ENCODE measurements at places on chromosomes 11 and 22.

DNA sequence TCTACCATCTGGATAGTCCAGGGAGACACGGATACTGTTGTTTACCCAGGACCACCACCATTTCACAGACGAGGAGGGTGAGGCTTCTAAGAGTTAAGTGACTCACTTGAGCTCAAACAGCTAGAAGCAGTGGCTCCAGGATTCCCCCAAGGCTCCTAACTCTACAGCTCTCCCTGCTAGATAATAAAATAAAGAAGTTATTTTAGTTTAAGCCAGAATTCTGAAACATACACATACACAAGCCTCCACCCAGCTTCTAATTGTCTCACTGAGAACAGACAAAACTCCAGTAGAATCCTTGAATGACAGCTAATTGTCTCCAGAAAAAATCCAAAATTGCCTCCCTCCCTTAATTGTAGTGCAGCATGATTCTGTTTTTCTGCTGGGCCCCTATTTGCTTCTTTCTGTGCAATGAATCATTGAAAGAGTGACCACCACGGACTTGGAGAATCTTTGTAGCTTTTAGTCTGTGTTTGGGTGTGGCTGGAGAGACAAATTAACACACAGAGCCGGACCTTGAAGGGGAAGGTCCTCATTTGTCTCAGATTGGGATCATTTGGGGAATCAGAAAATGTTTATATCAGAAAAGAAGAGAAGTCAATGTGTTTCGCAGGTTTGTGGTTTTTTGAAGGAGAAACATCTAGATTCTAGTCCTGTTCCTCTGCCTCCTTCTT, 64.9 kb downstream of the COMMD9 start:
- no peak for DNase-seq

GRCh38 chr11:65627202-65627601, 10.7 kb upstream of the SIPA1 start:
- no peak for DNase-seq

DNA sequence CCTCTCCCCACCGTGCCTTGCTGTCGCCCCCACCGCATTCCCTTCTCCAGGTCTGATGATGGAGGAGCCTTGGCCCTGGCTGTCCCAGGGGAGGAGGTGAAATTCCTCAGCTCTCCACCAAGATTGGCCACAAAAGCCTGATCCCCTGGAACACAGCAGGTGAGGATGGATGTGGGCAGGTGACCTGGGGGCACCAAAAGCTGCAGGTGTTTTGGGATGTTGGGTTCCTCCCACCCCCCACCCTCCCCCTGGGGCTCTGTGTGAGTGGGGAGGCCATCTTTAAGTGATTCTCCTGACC, 639 bp downstream of the TRIOBP start:
- no peak for DNase-seq

DNA sequence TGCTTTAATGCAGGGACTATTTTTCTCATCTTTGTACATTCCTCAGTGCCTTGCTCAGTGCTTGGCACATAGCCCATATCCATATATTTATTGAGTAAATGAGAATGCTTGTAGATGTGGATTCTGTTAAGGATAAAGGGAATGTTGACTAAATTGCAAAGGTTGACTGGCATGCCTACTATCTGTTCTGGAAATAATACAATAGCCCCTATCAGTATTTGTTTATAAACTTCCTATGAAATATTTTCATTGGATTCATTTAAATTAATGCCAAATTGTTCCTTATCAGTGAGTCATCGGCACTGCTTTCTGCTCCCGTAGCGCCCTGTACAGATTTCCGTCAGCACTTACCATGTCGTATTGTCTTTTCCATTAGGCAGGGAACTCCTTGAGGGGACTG, 8.0 kb downstream of the RNF121 start:
- no peak for DNase-seq

DNA sequence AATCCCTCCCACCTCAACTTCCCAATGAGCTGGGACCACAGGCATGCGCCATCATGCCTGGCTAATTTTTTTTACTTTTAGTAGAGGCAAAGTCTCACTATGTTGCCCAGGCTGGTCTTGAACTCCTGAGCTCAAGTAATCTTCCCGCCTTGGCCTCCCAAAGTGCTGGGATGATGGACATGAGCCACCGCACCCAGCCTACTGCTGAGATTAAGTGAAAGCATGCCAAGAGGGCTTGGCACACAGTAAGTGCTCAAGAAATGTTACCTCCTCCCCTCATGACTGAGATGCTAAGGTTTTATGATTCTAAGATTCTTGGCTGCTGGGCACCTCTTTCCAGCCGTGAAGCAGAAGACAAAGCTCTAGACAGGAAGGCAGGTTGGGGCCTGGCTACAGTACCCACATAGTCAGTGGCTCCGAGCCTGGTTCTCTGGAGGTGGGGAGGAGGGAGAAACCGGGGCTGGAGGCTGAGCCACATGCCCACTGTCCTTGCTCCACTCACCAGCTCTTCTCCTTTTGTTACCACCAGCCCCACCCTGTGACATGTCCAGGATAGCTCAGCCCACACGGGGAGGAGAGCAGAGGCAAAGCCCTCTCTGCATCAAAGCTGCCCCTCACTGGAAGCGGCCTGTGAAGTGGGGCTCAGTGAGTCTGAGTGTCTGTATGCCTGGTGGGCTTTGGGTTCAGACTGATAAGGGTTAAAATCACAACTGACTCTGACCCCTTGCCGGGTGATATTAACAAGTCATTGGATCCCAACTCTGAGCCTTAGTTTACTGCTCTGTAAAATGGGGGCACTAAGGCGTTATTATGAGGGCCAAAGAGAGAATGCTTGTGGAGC, 12.9 kb downstream of the ARHGEF17 start:
- no peak for DNase-seq

GRCh38 chr22:30953206-30953605, 15.4 kb downstream of the MORC2 start:
- no peak for DNase-seq

DNA sequence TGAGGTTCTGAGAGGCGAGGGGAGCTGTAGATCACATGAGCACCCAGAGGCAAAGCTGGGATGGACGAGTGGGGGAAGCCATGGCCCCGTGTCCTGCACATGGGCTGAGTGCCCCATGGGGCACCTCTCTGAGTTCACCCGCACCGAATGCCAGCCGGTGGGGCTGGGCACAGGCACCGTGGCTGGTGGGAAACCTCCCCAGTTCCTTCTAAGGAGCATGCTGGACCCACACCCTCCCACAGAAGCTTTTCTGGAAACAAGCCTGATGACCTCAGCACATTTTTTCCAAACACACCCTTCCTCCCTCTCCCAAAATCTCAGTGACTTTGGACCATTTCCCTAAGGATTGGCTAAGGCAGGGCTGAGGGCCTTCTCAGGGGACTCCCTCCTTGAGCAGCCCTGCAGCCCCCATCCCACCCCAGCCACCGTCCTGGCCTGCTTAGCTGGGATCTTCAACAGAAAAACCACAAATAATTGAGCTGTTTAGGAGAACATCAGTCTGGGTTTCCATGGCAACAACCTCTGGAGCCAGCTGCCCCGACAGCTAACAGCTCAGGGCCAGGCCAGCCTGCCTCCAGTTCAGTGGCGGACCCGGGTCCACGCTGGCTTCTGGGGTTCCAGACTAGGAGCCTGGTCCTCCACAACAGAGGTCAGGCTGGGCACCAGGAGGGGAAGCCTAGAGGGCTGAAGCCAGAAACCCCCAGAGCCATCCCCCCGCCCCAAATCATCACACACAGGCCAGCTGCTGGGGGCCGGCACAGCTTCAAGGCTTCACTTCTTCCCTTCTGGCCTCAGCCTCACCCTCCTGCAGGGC, 18.1 kb upstream of the LINC01488 start:
- DNase-seq, result no peak

GRCh38 chr11:80873310-80873999, 1432.6 kb upstream of the TENM4 start:
- no peak for DNase-seq

GRCh38 chr11:110044226-110044968, 48.8 kb upstream of the ZC3H12C start:
- no peak for DNase-seq

DNA sequence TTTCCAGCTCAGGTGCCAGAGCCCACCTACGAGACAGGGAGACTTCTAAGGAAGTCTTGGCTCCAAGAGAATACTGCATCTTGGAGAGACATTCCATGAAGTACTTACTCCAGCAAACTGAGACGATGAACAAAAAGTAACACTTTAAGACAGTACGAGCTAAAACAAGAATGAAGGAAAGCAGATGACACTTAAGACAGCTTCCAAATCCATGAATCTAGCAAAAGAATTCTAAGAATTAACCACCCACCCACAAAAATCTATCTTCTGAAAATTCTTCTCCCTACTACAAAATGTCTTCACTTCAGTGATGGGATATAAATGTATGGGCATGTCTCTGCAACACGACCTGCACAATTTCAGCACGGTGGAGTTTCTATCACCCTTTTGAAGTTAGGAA, 132.9 kb downstream of the C11orf58 start:
- no peak for DNase-seq

GRCh38 chr11:74311352-74311926, at the start of gene P4HA3:
Gene P4HA3, minus strand, starts transcription at chr11:74311640. Its CDS starts 29 bp downstream, at chr11:74311611.
- peak; percentile 65 for DNase-seq

DNA sequence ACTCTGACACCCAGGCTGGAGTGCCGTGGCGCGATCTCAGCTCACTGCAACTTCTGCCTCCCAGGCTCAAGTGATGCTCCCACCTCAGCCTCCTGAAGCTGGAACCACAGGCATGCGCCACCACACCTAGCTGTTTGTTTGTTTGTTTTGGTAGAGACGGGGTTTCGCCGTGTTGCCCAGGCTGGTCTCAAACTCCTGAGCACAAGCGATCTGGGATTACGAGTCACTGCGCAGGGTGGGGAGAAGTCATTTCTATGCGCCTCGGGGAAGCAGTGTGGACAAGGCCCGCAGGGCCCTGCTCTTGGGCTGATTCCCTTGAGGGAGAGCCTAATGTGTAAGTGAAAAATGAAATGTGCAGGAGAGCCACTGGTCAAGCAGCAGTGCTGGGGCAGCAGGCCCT, 19.6 kb upstream of the SEPTIN5 start:
- no peak for DNase-seq

- DNase-seq, result no peak
Measured at GRCh38 chr11:16382638-16383380, 26.5 kb upstream of the SOX6 start.
